DMS153 (cell line): ENCODE measurements at places on chromosomes 6 and 20.

- DNase-seq = no peak
Measured at GRCh38 chr20:51339721-51340450, 202.6 kb downstream of the NFATC2 start.

GRCh38 chr6:2547355-2547754 lies 203.4 kb downstream of the MYLK4 start:
- no peak for DNase-seq

- no peak for DNase-seq
Measured at GRCh38 chr6:24809728-24810127, 11.0 kb upstream of the ARMH2 start.

- DNase-seq = no peak
Measured at GRCh38 chr6:48325701-48326100, 214.7 kb upstream of the PTCHD4 start.

- DNase-seq = no peak
Measured at GRCh38 chr20:49435639-49436038, 46.8 kb downstream of the KCNB1 start.
